ENCODE measurements at places on chromosomes 2 and 18.

DNA sequence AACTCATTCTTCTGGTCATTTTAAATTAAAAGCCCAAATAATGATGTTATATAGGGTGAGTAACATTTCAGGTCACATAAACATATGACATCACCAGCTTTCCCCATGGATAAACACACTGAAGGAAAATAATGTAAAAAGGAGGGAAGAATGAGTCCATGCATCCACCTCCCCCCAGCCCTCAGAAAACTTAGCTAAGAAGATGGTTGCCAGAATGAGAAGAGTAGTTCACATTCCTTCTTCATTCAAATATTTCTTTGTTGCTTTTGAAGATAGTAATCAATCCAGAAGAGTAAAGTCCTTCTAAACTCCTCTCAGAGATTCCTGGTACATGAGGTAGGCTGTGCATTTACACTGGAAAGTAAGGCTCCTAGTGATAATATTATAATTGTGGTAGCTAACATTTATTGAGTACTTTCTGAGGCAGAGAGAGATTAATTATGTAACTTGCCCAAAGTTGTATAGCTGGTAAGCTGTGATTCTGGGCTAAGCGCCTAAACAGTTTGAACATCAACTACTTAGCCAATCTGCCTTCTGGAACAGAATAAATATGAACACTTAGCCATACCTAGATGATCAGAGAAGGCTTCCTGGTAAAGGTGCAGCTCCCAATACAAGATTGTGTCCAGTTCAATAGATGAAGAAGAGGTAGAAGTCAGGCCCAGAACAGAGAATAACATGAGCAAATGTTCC lies 256.7 kb upstream of the FN1 start:
- no peak for DNase-seq

GRCh38 chr2:241748468-241749256 lies 14.2 kb downstream of the D2HGDH start:
- DNase-seq = no peak

GRCh38 chr2:240911641-240912265 lies 5.6 kb downstream of the CROCC2 start:
- DNase-seq = no peak

DNA sequence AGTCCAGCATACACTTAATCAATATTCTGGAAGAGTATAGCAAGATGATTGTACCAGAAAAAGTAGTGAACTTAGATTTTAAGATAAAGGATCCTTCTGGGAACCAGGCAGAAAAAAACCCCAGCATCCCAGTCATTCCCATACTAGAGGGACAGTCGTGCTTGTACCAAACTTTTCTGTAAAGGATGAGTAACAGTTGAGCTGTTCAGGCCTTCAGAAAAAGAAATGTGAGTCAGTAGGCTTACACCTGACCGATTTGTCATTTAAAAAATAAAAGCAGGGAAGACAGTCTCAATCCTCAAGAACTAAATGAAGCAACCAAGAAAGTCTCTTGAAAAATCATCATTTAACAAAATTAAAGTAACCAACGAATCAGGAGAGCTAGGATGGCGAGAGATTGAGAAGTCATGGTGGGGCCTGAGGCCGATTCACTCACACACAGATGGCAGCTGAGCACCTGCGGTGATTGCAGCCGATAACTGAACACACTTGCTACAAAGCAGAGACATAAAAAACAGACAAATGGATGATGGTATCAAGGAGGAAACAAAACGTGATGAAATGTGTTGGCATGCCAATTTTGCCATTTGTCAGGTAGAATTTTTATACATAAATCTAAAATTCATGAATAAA lies 170.0 kb upstream of the ALKAL2 start:
- no peak for DNase-seq

- no peak for DNase-seq
Measured at GRCh38 chr18:13543144-13543543, 183.2 kb downstream of the FAM210A start.

- DNase-seq = no peak
Measured at GRCh38 chr2:236684504-236685256, 115.1 kb downstream of the ACKR3 start.

DNA sequence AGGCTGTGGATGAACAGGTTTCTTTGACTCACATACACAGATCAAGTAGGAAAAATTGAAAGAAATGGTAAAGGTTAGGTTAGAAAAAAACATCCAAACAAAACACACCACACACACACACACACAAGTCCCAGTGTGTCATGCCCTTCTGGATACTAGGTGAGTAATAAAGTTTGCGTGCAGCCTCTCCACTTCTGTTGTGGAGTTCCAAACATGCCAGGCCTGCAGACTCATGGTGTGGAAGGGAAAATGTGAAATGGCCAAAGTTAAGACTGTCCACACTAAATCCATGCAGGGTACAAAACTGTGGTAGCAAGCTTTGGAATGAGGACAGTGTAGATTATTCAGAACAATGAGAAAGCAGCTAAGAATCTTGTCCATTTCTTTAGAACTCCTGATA lies 114.6 kb downstream of the IKZF2 start:
- no peak for DNase-seq

DNA sequence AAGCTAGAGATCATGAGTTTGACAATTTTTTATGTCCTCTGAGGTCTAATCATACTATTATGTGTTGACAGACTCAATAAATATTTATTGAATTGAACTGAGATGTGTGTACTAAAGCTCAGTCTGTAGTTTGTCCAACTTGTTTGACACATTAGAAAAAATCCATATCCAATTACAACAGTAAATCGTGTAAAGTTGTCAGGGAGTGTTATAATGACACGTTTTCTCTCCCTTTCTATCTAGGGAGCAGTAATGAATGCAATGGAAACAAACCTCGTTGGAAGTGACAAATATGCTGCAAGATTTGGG lies 28.4 kb downstream of the ITGA4 start:
- DNase-seq = no peak

DNA sequence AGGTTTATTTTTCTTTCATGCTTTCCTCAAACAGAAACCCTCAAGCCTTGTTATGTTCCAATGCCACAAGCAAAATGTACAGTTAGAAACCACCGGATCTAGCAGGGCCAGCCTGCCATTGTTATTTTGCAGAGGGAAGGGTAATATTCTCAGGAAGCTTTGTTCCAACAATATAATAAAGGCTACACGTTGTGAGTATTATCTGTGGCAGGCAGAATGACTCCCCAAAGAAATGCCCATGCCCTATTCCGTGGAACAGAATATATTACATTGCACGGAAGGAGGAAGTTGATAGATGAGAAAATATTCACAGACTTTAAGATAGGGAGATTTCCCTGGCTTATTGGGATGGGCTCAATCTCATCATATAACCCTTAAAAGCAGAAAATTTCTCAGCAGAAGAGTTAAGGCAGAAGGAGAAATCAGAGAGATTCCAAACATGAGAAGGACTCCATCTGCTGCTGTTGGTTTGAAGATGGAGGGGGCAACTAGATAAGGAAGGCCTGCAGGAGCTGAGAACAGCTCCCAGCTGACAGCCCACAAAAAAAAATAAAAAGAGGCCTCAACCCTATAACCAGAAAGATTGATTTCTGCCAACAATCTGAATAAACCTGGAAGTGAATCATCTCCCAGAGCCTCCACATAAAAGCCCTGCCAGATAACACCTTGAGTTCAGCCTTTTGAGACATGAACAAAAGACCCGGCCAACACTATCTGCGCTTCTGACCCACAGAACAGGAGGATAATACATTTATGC lies 466.6 kb downstream of the LPIN1 start:
- DNase-seq = peak; percentile 75

DNA sequence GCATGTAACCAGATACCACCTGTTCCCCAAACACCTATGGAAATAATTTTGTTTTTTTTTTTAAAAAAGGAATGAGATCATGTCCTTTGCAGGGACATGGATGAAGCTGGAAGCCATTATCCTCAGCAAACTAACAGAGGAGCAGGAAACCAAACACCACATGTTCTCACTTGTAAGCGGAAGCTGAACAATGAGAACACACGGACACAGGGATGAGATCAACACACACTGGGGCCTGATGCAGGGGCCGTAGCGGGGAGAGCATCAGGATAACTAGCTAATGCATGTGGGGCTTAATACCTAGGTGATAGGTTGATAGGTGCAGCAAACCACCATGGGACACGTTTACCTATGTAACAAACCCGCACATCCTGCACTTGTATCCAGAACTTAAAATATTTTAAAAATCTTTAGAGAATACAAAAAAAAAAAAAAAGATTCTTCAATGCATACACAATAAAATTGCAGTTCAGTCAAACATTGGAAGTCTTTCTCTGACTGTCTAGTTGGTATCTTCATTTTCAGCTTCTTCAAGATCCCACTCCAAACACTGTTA lies 11.6 kb upstream of the CASP10 start:
- peak; percentile 9 for DNase-seq

DNA sequence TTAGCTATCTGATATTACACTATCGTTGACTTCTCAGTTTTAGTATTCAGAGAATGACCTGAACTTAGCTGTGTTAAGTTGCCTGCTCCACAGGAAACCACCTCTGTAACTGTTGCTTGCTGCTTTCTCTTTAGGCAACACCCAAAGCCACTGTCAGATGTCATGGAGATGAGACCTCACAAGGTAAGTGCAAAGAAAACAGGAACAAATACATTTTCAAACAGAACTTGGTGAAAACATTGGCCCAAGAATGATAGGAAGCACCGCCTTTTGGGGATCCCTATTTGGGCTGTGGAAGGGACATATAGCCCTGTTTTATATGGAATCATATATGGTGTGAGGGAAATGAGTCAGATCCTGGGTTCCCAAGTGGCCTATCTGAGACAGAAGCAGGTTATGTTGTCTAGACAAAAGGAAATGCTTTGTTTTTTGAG lies 143.4 kb downstream of the UBE2E3 start:
- no peak for DNase-seq

GRCh38 chr2:168466190-168466737 lies 10.2 kb downstream of the CERS6 start:
- no peak for DNase-seq

DNA sequence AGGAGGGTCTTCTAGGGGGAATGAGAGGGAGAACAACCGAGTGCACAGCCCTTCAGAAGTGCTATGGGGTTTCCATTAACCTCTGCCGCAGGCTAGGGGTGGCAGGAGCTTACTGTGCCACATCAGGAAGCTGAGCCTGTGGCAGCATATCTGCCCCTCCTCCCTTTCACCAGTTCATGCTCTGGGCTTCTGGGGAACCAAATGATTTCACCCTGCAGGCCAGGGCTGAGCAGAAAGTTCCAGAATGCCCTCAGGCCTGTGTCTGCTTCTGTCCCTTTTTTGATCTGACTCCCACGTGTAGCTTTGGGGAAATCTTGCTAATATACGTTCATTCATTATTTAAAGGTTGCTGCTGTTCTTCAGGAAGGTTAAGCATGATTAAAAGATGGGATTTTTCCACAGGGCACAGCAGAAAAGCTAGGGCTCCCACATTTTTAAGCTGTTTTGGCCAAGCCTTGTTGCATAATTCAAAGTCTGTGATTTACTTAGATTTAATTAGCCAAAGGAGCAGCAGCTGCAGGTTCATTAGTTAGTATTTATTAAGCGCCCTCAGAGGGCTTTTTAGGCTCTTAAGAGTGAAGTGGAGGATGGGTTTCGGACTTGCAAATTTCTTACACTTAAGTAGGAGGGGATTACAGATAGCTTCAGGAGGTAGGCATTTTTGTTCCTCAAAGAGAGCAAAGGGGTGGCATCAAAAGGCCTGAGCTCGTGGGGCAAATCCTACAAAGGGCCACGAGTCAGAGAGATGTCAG lies 10.2 kb downstream of the TMEM247 start:
- no peak for DNase-seq

- no peak for DNase-seq
Measured at GRCh38 chr2:125656190-125656589, 999.8 kb upstream of the GYPC start.

GRCh38 chr2:240203031-240203787 lies 62.8 kb upstream of the OTOS start:
- no peak for DNase-seq

DNA sequence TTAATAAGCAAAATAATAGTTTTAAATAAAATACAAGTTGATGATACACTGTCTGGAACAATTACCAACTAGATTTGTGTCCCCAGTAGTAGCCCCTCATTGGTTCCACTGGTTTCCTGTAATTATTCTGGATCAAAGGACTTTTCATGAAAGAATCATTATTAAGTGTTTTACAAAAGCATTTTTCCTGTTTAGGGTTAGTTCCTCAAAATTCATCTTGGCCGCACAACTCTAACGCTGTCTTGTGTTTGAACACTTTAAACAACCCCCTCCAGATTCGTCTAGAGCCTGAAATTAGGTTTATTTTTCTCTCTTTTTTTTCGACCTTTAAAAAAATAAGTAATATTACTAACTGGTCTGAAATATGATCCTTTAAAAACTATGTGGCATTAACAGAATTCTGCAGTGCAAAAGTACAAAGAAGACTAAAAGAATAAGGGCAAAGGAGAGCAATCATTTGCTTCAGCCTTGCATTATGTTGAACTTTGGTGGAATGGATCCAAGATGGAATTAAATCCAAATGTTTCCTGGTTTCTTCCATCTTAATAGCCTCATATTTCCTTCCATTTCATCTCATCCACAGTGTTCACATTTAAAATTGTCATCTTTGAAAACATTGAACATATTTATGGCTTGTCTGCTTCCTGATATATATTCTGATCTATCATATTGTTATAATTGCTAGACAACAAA lies 678.4 kb downstream of the IRS1 start:
- no peak for DNase-seq

DNA sequence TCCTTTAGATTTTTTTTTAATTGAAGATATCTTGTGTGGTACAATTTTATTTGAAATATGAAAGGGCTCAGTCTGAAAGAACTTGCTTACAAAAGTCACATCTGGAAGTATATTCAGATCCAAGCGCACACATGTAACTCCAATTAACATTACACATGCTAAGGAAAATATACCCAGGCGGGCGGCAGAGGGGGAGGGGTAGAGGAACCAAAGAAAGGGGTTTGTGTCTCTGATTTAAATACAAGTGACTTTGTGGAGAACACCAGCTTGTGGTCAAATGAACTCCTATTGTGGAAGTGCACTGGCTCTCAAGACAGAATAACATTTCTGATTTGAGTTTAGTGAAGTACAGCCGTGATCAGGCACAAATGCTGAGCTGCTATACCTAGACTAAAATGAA lies 280.2 kb upstream of the SOX11 start:
- DNase-seq = no peak

DNA sequence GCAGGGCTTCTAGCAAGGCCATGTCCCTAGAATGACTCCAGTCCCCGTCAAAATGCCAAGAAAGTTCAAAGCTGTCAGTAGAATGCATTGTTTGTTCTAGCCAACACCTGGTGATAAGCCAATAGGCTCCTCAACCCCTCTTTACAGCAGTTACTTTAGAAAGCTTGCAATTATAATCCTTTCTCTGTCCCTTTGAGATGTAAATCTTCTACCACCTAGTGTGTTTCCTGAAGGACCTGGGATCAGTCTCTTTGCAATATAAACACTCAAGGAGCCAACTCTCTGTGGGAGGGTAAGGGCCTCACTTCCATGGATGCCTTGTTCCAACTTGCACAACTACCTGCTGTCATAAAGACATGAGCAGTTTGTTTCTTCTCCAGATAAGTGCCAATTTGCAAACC lies 301.8 kb downstream of the NBAS start:
- DNase-seq = no peak

GRCh38 chr2:97849881-97850528 lies 136.6 kb downstream of the ZAP70 start:
- no peak for DNase-seq

- no peak for DNase-seq
Measured at GRCh38 chr2:133461484-133461883, 106.8 kb downstream of the NCKAP5 start.

- DNase-seq = peak; percentile 48
Measured at GRCh38 chr2:202375033-202375608, 1.0 kb upstream of the BMPR2 start.

Measured in NCI-H2171 (cell line).